Activated T-helper 17 cell treated with anti-CD3 and anti-CD28 coated beads, Interleukin-2, amount 50 U/mL, for 72 hours (primary cell): ENCODE measurements at places on chromosomes 13 and 19. TPM values are rescaled to one million over a fixed set of nuclear protein-coding genes. Genes with fewer than 3 reads are reported as not detected.

DNA sequence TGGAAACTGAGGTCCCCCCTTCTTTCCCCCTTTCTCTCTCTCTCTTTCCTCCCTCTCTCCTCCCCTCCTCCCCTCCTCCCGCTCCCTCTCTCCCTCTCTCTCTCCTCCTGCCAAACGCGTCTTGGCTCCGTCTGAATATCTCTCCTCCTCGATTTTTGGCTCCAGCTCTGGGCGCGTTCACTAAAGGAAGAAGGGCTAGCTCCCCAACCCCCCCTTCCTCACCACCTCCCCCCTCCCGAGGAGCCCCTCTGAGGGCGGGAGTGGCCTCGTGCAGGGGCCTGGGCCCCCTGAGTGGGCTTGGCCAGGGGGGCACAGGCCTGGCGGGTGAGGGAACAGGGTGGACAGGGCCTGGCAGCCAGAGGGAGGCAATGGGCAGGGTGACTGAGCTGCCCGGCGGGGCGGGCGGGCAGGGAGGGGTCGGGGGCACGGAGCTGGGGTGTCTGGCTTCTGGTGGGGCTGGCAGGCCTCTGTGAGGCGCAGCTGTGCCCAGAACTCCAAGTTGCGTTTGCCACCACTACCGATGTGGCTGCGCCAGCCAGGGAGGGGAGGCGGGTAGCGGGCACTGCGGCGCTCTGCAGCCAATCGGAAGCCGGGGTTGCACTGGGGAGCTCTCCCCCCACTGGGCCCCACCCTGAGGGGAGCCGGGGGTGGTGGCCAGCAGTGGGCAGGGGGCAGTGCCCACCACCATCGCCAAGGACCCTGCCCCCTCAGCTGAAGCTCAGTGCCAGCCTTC is 7.1 kb downstream of the NFIX start:
- ATAC-seq, result no peak

DNA sequence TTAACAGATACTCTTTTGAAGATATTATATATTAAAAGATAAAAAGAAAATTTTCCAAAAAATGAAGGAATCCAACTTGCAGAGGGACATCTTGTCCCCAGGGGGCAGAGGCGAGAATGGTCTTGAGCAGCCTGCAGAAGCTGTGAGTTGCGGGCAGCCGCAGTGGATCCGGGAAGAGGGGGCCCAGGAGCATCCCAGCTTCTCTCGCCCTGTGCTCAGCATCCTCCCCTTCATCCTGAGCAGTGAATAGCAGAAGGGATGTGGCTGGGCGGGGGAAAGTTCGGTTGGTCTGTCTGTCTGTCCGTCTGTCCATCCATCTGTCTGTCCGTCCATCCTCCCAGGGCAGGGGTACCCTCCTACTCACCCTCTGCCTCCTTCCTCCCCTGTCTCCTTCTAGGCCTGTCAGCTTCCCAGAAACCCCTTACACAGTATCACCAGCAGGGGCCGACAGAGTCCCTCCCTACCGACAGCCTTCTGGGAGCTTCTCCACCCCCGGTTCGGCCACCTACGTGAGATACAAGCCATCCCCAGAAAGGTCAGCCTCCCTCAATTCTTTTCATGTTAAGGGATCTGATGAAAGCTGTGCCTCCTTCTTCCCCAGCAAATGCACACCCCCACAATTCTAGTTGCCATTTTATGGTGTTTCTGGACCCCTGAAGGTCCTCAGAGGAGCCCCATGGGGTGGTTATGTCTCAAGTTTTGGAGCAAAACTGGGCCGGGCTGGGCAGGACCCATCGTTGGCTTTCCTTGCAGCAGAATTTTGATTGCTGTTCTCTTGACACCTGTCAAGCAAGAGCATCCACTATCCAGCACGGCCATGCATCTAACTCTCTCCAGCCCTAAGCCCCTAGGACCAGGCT is 81.6 kb downstream of the DPF1 start:
- peak; percentile 74 for ATAC-seq

DNA sequence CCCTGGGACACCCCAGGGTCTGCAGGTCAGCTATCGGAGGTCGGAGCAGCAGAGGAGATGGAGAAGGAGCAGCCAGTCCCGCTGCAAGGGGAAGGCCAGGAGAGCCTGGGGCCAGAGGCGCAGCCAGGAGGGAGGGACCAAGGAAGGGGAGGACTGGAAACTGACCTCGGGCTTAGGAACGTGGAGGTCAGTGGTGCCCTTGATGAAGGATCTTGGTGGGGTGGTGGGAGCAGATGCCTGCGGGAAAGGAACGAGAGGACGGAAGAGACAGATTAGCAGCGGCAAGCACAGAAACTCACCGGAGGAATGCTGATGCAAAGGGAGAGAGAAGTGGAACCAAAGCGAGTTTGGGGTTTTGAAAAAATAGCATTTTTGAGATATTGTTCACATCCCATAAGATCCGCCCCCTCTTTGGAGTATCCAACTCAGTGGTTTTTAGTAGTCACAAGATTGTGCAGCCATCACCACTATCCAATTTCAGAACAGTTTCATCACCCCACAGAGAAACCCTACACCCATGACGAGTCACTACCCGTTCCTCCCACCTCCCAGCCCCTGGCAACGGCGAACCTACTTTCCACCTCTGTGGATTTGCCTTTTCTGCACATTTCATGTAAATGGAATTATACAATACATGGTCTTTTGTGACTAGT is 22.1 kb downstream of the PLEKHF1 start:
- ATAC-seq, result peak; percentile 94

DNA sequence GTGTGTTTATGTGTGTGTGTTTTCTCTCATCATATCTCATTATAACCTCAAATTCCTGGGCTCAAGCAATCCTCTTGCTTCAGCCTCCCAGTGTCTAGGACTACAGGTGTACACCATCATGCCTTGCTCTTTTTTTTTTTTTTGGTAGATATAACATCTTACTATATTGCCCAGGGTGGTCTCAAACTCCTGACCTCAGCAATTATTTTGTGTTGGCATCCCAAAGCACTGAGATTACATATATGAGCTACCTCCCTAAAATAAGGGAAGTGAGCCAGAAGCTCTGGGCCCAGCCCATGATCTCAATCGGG is 448 bp upstream of the ZNF543 start:
- ATAC-seq, result peak; percentile 1

DNA sequence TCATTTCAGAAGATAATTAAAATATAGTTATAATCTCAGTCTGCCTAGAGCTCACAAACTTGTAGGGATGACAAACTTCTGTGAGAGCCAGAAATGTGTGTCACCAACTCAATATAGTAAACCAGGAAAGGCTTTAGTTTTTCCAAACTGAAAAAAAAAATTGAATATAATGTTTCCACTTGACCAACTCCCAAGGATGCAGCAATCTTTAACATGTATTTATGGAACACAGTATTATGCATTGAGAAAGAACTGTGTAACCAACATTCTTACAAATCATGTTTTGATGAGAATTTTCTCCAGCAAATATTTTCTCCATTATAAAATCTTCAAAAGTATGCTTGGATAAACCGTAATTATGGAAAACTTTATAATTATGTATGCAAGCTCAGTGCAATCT is 50.1 kb upstream of the KLF12 start:
- ATAC-seq, result no peak

- ATAC-seq, result no peak
Observed at GRCh38 chr13:109517517-109517916, 268.9 kb downstream of the IRS2 start.

DNA sequence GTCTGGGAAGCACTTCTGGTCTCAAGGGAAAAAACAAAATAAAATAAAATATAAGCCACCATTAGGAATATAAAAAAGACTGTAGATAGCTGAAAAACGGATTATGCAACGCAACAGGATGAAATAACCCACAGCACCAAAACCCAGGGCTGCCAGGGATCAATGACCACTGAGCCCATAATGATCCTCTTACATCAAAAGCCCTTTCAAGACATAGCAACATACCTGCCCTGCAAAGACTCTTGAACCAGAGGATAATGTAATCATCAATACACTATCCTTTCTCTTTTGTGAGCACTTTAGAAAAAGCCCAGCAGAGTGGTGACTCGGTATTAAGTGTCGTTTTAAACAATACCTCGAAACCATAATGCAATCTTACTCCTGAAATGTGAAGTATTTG is 235.0 kb upstream of the SOX21 start:
- no peak for ATAC-seq

GRCh38 chr13:41648314-41648935 is 191.1 kb downstream of the RGCC start:
- no peak for ATAC-seq

GRCh38 chr19:12995596-12996405 is 526 bp downstream of the NFIX start:
- ATAC-seq, result peak; percentile 38

DNA sequence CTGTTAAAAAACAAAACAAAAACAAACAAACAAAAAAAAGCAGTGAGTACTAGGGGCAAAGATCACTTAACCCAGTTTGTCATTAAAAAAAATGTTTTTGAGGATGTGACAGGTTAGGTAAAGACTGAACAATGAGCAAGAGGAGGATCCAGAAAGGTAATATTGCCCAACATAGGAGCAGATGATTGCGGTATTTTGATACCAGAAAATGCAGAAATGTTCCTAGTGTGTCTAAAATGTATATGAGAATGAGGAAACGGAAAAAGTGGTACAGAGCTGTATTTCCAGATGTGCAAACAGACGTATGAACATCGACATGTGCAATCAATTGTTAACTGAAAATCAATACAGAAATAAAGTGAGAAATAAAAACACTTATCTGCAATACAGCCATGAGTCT is 4.9 kb upstream of the LILRA4 start:
- no peak for ATAC-seq

DNA sequence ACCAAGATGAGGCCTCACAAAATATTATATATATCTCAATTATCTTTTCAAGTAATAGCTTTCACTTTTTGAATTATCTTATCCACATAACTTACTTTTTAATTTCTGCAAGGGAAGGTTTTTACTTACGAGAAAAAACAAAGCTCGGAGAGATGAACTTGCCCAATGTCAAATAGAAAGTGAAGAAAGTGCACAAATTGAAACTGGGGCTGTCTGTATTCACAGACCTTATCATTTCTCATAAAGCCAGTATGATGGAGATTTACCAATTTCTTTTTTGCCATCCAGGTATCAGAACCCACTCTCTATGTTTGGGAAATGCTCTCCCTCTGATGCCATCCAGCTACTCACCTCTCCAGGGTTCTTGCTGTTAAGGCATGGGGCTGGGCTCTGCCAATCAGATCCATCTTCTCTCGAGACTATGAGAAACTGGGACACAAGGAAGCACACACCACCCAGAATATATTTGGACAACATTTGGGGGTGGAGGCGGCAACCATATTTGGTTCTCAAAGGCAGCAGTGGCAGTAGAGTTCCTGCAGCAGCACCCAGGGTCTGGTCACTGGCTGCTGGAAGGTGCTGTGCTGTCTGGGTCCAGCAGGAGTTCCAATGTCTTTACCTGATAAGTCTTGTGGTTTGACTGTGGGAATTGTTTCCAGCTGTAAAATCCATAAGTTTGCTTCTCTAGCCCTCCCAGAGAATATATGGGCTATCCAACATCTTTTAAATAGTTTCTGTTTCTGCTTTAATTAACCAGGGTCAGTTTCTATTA is 45.8 kb upstream of the SCEL start:
- ATAC-seq, result no peak

DNA sequence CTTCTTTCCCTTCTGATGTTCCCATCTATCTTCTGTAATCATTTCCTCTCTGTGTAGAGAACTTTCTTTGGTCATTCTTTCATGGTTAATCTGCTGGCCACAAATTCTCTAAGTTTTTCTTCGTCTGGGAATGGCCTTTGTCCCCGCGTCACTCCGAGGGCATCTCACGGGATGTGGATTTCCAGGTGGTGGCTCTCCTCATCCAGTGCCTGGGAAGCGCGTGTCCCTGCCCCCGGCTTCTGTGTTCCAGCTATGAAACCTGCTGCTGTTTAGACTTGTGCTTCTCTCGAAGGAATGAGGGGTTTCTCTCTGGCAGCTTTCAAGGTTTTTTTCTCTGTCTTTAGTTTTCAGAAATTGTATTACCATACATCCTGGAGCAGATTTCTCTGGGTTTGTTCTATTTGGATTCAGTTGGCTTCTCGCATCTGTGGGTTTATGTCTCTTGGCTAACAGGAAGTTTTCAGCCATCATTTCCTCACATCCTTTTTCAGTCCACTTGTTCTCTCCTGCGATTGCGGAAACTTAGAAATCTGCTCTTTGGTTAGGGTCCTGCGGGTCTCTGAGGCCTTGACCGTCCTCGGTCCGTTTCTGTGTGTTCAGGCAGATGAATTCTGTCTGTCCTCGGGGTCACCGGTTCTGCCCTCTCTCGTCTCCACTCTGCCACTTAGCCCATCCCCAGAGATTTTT is 36.9 kb upstream of the DCUN1D2 start:
- no peak for ATAC-seq

DNA sequence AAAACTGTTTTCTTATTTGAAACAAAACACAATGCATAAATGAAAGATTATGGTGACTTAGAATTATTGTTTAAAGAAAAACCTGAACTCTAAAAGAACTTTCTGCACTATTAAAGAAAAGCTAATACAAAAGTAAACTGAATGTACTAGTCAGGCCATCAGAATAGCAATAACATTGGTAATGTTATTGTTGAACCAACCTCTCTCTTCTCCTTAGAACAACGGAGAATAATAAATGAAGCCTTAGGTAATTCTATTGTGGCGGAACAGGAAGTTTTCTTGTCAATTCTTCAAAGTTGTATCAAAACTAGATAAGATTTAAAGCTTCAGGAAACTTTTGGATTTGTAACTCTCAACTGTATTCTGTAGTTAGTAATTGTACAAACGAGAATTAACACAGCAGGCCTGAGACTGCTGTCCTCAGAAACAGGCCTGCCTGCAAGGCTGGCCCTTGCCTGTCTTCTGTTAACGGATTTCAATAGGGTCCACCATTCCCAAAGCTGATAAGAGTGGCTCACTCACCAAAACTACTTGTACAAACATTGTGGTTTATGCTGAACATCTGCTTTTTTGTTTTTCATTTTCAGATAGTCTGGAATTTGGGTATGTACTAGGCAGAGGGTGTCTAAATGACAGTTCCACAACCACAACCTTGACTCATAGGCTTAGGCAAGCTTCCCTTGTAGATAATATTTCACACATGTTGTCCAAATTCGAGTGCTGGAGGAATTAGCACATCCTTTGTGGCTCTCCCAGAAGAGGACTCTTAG is 825.8 kb downstream of the GPC5 start:
- no peak for ATAC-seq

- peak; percentile 81 for ATAC-seq
Observed at GRCh38 chr19:14091081-14091812, 696 bp upstream of the SAMD1 start.

DNA sequence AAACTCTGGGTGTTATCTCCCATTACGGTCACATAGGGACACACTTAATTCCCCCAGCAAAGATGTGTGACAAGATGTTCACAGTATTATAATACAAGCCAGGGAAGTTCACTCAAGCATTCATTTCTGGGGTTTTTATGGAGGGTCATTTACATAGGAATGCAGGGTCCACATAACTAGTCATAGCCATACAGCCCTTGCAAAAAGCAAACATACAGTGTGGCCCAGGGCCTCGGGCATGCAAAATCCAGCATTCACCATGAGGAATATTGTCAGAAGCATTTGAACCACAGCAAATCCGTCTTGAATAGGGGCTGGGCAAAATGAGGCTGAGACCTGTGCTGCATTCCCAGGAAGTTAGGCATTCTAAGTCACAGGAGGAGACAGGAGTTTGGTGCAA is 13.0 kb upstream of the ZNF460 start:
- no peak for ATAC-seq

NCR1 gene
- not detected for total RNA-seq

GPR12 gene
- total RNA-seq, result not detected

ZSCAN5A gene
- 11.6 TPM for total RNA-seq

RFPL4A gene
- not detected for total RNA-seq

PPP2R1A gene
- total RNA-seq, result 201 TPM

CPB2 gene
- not detected for total RNA-seq

CERS1 gene
- not detected for total RNA-seq

SH3GL1 gene
- total RNA-seq, result 49.1 TPM

HNRNPL gene
- 617 TPM for total RNA-seq

ZNF556 gene
- not detected for total RNA-seq
